ENCODE measurements at places on chromosomes 16 and 17.

GRCh38 chr17:32792207-32792606 is 84.7 kb downstream of the MYO1D start:
- no peak for DNase-seq

- no peak for DNase-seq
Observed at GRCh38 chr17:10549096-10549842, at the start of gene MYH2. TSS of gene MYH2 (minus strand) at chr17:10549658. CDS start at chr17:10547920, 1,738 bp downstream.

- DNase-seq = no peak
Observed at GRCh38 chr17:32350666-32351418, 885 bp downstream of the ZNF207 start.

- no peak for DNase-seq
Observed at GRCh38 chr17:78122216-78122930, 6.2 kb downstream of the TMC6 start.

GRCh38 chr16:88939245-88939971 is 37.6 kb downstream of the CBFA2T3 start:
- DNase-seq = no peak

DNA sequence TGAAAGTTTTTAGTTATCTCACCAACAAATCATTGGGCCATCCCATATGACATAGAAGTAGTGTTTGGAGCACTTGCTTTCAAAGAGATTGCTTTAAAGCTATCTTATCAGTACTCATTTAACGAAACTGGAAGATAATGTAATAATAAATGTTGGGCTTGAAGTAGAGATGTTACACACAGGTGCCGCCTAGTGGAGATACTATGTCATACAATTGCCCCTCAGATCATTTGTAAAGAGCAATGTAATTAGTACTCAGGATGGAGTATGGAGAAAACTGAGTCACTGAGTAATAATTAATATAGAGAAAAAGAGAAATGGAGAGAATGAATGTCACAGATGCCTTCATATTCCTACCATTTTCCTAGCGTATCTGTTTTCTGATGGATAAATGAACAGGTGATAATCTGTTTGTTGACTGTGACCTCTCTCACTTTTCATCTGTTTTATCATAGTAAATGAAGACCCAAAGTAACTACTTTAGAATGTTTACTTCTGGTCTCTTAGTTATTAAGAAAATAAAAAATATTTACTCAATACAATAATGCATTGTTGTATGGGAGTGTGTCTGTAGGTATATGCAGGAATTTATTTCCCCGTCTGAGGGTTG is 80.4 kb downstream of the EFCAB5 start:
- DNase-seq = no peak

DNA sequence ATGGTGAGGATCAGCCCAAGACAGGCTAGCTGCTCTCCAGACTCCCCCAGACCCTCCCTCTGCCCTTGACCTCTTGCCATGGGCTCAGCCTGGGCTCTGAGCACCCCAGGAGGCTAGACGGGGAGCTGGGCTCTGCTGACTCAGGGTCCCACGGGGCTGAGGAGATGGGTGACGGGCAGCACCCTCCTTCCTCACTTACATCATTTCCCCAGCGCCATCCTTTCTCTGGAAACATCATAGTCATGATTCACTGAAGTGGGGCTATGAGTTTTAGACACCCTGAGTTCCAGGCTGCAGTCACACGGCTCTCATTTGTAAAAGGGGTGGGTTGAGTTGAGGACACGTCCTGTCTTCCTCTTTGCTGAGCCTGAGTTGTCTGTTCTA is 3.0 kb upstream of the ITGAX start:
- DNase-seq = no peak

DNA sequence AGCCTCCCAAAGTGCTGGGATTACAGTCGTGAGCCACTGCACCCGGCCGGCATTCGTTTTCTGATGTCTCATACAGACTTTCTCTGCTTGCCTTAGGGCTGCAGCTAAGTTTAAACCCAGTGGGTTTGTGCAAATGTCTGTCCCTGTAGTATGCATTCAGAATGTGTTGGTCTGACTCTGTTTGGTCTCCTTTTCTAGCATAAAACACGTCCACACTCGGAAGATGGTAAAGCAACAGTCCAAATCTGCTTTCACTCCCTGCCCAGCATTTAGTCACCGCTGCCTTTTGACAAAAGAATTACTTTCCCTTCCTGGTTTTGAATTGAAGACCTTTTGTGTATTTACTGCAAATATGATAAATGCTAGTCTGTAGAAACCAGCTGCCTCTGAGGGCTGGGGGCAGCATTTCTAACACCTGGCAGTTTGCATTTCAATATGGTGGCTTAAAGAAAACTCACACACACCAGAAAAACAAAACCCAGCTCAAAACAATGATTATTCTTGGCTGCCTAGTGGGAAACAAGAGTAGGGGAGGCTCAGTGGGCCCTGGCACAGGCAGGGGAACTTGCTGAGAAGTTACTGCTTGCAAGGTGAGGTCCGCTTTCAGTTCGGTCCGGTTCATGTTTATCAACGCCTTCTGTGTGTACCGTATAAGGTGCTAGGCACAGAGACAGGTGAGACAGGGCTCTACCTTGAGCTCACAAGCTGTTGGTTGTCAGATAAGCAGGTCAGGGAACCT is 56.9 kb downstream of the MSI2 start:
- no peak for DNase-seq

DNA sequence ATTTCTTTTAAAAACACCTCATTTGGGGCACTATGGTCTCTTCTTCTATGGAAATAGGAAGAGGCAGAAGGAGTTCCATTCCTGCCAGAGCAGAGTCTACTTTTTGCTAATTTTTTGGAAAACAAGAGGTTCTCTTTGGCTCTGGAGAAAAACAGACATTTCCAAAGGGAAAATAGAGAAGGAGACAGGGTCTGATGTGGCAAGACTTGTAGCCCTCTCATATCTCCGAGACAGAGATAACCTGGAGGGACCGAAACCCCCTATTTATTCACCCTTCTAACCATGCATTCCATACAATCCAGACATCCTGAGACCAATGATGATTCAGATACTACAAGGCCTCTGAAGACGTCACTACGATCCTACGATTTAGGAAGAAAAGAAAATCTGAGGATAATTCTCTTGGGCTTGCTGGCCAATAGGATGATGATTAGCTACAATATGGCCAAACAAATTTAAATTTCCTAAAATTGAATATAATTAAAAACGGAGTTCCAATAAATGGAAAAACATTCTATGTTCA is 70.2 kb downstream of the HIC1 start:
- no peak for DNase-seq

- DNase-seq = no peak
Observed at GRCh38 chr17:19744492-19744891, 3.6 kb downstream of the ALDH3A1 start.

DNA sequence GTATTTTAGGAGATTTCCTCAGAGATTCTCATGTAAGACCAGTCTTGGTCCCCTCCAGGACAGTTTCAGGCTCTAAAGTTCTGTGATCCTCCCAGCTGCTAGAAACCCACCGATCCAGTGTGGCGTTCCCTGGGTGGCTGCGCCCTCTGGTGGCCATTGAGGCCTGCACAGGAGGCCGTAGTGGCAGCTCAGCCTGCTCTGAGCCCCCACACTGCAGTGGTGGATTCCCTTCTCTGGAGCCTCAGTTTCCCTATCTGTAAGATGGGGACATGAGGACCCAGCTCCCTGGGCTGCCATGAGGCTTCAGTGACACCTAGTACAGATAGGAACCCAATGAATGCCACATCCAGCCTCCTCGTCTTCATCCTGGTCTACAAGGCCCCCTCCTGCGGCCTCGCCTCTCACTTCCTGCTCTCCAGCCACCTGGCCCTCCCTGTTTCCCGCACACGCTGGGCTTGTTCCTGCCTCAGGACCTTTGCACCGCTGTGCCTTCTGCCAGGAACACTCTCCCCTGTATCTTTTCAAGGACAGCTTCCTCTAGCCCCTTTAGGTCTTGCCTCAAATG is 16.5 kb downstream of the CCDC102A start:
- no peak for DNase-seq

DNA sequence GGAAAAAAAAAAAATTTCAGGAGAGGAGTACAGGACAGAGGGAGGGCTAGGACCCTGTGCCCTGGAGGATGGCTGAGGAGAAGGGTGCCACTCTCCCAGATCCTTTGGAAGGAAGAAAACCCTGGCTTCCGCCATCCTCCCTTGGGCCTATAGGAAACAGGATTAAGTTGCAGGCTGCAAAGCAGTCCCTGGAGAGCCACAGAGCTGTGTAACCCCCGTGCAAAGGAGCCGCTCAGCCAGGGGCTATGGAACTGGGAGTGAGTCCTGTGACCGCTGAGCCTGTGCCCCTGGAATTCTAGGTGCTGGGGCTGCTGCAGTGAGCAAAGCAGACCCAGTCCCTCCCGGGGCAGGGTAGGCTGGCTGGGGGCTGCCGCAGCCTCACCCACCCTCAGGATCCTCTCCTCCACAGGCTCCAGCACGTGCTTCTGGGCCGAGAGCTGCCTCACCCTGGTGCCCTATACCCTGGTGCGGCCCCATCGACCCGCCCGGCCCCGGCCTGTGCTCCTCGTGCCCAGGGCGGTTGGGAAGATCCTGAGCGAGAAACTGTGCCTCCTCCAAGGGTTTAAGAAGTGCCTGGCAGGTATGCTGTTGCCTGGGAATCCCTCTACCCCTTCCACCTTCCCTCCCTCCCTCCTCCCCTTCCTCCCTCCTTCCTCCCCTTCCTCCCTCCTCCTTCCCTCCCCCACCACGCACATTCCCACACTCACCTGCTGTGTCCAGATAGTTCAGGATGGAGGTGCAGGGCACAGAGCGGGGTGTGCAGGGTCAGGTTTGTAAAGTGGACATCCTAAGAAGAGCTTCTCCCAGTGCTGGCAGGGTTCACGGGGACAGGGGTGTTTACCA is 15.3 kb downstream of the SGSH start:
- no peak for DNase-seq

- no peak for DNase-seq
Observed at GRCh38 chr17:36705283-36705795, 104.0 kb downstream of the MRM1 start.

GRCh38 chr17:992933-993332 is 4.0 kb upstream of the TIMM22 start:
- no peak for DNase-seq

- no peak for DNase-seq
Observed at GRCh38 chr17:78248051-78248914, 16.9 kb downstream of the TMEM235 start.

DNA sequence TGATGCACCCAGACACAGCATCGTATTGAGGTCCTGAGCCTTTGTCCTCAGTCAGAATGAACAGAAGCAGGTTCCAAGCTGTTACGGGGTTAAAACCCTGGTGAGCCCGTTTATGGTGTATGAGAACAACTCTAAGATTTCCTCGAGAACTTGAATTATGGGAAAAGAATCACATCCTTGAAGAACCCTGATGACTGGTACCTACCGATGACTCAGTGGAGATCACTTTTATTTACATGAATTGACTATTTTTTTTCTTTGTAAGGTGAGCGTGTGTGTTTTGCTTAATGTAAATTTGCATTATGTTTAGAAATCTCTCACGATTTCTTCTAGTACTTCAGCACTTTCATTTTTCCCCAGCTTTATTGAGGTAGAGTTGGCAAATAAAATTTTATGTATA is 3.3 kb upstream of the KRTAP4-4 start:
- DNase-seq = no peak

DNA sequence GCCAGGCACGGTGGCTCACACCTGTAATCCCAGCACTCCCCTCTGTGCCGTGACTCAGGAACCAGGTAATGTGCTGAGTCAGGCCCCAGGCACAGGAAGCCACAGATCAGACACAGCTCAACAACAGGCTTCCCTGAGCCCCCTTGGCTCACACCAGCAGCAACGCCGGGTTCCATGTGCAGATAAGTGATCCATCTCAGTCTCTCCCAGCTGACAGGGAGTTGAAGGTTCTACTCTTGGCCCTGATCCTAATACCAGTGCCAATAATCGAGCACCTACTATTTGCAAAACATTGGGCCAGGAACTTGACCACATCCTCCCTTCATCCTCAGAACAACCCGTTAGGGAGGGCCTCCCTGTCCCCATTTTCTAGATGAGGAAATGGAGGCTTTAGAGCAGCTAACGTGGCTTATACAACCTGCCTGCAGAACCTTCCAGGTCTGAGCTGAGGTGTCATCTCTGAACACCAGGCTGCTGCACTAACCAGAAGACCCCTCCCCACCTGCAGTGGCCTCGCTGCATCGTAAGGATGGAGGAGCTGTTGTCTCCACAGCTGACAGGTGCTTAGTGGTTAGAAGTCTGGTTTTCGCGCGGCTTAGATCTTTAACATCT is 64.8 kb upstream of the AMZ2 start:
- no peak for DNase-seq

DNA sequence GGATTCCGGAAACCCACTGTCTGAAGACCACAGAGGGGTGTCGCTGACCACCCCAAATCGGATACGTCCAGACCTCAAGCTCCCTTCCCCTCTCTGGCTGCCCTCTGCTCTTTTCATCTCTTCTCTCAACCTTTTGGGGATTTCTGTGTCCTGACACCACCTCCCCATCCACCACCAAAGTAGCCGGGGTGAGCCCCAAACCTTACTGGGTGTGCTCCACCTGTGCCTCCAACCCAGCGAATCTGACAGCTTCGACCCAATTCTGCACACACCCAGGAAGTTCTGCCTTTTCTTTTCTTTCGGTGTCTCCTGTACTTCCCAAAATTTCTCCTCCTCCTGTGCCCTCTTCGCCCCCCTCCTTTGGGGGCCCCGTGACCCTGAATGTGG is 534 bp downstream of the KCTD11 start:
- no peak for DNase-seq
